ENCODE measurements at places on chromosomes 3 and 15.
A peak's percentile ranks its signal among the peaks of the same experiment; 100 is the strongest.

DNA sequence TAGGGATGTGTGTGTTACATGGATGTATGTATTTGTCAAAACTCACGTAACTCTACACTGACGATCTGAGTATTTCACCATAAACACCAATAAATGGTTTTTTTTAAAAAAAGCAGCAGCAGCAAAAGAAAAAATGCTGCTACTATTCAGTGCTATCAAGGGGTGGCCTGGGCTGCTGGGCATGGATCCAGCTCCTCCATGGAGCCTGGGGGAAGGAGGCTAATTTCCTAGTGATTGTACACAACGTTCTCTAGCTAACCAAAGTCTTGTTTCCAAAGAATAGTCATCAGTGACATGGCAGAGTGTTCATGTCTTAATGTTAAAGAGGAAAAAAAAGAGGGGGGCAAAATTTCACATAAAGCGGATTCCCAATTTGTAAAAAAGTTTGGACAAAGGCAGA, 29.0 kb downstream of the POMGNT2 start:
- DNase-seq: no peak

DNA sequence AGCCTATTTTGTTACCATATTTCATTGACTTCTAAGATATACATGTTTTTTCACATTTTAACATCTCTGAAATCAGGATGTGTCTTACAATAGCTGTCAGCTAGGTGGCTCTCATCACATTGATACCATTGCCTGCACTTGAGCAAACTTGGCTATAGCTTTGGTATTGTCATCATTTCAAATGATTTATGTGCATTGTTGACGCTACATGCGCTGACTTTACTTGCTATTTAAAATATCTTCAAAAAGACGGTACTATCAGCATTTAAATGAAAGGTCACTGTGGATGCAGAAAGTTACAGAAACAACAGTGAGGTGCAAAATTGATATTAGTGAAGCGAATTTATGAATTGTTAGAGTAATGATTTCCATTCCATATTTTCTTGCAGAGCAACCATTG, 54.0 kb upstream of the ABHD2 start:
- DNase-seq: peak; percentile 54

DNA sequence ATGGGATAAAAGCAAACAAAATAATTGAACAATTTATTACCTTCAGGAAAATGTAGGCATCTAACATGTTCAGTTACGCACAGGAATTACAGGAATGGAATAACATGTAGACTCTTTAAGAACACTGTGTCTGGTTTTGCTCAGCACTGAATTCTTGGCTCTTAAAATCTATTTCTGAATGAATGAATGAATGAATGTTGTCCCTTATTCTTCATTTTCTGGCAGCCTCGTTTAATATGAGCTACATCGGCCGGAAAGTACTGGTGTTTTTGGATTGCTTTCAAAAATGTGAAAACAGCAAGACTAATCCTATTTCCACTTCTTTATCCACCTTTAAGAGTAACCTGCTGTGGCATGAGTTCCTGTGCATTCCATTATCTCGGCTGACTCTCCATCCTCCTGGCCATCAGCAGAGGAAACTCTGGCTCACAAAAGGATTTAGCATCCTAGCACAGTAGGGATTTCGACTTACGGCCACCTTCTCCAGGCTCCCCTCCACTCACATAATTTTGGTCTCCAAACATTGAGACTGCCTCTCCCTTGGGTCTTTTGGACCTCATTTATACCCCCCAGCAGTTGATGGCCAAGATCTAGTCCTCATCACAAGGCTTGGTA, 145.3 kb downstream of the FOXP1 start:
- no peak for DNase-seq

GRCh38 chr15:100602823-100603393, 519 bp downstream of the ASB7 start:
- DNase-seq: peak; percentile 46

GRCh38 chr3:160448845-160449635, 546 bp downstream of the TRIM59 start:
- DNase-seq: no peak

DNA sequence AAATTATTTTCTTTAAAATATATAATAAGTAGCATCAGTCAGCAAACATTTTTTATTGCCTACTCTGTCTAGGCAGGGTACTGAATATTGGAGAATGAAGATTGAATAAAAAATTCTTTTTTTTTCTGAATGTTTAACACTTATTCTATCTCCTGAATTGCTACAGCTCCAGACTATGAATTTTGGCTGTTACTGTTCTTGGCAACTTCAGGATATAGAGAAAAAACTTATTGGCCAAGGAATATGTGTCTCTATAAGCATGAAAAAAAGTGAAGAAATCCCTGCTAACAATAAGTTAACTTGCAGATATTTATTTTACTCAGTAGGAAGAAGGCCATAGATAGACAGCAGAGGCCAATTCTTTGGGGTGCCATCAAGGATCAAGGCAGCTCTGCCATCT, 309.6 kb downstream of the RBMS3 start:
- no peak for DNase-seq

- no peak for DNase-seq
These were observed 58.1 kb upstream of the VILL start for GRCh38 chr3:37932505-37932904.

- no peak for DNase-seq
These were observed 68.0 kb upstream of the STAC start for GRCh38 chr3:36312351-36312750.

- DNase-seq: no peak
These were observed 27.3 kb downstream of the MEF2A start for GRCh38 chr15:99593070-99593469.

GRCh38 chr3:134229038-134229437, 21.6 kb downstream of the RYK start:
- DNase-seq: no peak

- no peak for DNase-seq
These were observed 22.0 kb downstream of the STARD5 start for GRCh38 chr15:81301815-81302399.

GRCh38 chr3:165434516-165434915, 238.3 kb upstream of the SLITRK3 start:
- no peak for DNase-seq

DNA sequence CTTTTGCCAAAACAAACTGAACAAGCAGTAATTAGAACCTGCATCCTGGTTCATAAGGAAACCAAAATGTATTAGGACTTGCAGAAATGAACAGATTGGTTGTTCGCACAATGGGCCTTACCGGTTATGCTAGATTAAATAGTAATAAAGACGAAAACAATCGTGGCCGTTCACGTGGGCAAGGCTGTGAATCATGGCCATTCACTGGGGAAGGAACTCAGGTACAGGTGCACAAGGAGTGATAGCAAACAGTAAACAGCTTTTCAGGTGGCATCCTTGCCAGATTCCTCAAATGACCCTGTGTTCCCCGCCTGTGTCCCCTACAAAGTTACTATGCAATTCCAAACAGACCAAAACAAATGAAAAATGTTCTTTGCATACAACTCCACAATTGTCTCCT, 8.2 kb downstream of the LRIG1 start:
- no peak for DNase-seq

DNA sequence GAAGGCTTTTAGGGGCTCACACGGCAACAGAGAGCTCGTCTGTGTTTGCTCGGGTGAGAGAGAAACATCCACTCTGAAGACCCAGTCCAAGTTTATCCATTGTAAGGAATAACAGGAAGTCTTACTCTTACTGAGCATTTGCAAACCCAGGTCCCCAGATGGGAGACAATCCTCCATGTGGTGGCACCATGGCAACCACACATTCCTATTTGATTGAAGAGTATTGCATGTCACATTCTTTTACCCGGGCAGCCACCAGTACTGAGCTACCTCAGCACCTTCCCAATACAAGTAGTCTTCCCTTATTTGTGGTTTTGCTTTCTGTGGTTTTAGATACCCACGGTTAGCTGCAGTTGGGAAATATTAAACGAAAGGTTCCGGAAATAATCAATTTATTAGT, 302.9 kb upstream of the RASGRP1 start:
- no peak for DNase-seq

DNA sequence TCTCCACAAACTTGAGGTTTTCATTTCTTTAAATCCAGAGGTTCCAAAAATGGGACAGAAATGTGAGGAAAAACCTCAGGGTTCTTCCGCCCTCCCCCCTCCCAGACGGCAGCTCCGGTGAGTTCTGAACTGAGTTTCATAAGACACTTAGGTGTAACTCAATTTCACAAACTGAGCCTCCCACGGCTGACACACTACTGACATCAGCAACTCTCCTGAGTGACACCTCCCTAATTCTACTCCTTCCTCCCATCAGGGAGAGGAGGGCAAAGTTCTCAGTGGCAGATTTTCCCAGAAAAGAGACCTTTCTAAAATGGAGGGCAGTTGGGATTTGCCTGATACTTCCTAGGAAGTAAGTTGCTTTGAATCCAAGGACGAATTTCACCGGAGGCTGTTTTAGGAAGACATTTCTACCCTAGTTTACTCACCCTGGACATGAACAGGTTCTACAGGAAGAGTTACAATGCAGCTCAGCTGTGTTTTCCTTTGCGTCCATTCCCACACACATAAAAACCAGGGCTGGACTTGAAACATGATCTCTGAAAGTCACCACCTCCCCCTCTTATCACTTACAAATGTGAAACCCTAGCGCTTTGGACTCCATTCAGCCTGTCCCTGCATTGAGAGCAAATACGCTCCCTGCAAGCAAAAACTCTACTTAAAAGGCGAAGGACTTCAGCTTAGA, 78.1 kb upstream of the LMOD3 start:
- peak; percentile 82 for DNase-seq

- no peak for DNase-seq
These were observed 4.5 kb upstream of the MYRIP start for GRCh38 chr3:39804951-39805350.

DNA sequence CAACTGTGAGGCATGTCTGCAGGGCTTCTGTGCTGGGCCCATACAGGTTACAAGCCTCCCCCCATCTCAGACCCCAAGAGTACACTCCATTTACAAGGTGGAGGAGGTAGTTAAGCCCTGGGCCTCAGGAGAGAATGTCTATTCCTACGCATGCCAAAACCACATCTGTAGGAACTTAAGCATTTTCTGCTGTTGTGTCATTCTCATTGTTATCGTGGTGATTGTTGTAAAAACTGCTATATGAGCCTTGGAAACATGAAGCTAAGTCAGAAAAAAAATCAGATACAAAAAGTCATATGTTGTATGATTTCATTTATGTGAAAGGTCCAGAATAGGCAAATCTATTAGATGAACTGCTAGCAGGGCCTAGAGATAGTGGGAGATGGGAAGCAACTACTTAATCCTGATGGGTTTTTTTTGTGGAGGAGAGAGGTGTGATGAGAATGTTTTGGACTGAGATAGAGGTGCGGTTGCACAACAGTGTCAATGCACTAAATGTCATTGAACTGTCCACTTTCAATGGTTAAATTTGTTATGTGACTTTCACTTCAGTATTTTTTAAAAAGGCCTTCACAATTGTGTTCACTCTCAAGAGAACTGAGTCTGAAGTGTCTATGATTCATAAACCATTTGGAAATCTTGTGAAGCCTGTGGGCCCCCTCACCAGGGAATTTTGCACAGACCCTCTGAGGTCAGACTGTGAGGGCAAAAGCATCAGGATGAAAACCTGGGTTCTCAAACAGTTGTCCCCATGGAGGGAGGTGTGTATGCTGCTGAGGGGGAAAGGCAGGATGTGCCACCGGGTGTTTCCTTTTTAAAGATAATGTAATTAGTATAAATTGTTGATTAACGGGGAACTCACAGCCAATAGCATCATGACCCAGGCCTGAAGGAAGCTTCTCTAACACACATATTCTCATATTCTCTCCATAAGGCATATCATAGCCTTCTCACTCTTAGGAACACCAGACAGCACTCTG, 3.2 kb downstream of the RTP3 start:
- DNase-seq: no peak

DNA sequence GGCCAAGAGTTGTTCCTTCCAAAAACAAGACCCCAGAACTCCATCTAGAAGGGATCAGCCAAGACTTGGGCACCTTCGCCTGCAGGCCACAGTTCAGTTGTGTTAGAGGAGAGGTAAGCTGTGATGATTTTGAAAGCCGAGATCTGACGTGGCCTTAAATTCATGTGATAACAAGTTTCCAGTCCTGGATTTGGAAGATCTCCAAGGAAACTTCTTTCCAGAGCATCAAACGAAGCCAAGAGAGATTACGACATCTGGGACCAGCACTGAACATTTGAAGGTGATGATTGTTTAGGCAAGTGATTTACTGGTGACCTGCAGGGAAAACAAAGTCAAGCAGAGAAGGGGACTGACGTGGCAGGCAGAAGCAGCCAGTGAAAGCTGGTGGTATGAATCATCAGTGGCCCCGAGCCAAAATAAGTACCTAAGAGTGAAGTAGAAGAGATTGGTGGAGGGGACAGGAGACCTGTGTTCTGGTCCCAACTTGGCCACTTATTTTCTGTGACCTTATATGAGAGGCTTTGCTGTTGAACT, 339.0 kb upstream of the PROK2 start:
- DNase-seq: peak; percentile 55

- no peak for DNase-seq
These were observed 444.6 kb downstream of the GRM7 start for GRCh38 chr3:7305561-7305960.

DNA sequence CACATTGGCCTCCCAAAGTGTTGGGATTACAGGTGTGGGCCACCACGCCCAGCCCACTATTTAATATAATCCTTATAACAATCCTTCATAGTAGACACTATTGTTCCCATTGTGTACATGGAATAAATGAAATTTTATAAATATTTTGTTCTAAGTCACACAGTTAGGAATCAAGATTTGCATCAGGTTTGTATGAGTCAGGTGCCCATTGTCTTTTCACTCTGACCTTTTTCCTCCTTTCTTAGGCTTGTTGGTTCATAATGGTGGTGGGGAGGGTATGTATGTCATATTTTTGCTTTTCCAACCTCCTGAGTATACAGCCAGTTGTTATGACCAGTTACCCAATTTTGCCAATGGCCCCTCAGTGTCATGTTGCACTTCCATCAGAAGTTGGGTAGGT, 18.0 kb upstream of the SLC30A4 start:
- no peak for DNase-seq

DNA sequence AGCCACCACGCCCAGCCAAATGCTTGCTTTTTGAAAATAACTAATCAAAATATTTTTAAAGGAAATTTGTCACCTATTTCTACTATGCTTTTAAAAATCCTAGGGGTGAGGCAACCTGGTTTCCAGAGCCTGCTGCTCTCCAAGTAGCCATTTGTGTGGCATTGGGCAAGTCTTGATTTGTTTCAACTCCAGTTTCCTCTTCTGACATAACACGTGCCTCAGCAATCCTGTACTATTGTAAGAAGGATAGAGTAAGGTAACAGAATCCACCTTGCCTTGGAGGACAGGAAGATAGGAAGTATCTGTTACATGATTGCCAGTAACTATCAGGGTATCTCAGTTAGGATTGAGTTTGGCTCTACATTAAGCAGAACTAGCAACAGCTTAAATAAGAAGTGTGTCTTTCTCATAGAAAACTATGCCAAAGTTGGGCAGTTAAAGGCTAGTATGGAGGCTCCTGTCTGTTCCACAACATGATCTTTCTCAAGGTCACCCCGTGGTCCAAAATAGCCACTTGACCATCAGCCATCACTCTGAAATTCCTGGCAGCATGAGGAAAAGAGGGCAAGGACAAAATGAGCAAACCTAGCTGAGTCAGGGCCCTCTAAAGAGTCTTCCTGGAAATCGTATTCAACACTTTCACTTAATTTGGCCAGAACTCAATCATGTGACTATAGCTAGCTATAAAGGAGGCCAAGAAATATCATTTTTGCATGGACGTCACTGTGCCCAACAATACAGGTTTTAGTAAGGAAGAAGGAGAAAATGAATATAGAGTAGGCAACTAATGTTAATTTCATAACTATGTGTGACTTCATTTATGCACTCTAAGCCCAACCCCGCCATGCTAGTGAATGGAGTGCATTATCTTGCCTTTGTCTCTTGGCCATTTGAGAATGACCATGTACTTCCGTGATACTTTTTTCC, 66.1 kb downstream of the HMG20A start:
- DNase-seq: no peak

Data from A549 (cell line).